Stimulated activated CD8-positive, alpha-beta memory T cell treated with anti-CD3 and anti-CD28 coated beads, Interleukin-4, amount 100 ng/mL, for 1 hour (primary cell): ENCODE measurements at places on chromosomes 4 and X.
A peak's percentile ranks its signal among the peaks of the same experiment; 100 is the strongest.

DNA sequence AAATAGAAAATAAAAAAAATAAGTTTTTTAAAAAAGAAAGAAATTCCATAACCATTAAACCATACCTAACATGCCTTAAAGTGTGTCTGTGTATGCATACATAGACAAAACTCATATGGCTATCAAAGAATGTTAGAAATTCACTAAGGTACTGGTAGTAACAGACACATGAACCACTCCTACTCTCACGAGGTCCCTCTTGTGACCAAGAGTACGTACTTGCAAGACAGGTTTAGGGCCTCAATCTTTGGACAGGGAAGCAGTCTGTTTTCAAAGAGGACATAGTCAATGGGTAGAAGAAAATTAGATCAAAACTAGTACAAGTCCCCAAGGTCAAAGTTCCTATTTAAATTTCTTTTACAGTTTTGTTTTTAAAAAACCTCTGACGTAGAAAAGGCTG lies 117.3 kb downstream of the CHM start:
- no peak for DNase-seq

DNA sequence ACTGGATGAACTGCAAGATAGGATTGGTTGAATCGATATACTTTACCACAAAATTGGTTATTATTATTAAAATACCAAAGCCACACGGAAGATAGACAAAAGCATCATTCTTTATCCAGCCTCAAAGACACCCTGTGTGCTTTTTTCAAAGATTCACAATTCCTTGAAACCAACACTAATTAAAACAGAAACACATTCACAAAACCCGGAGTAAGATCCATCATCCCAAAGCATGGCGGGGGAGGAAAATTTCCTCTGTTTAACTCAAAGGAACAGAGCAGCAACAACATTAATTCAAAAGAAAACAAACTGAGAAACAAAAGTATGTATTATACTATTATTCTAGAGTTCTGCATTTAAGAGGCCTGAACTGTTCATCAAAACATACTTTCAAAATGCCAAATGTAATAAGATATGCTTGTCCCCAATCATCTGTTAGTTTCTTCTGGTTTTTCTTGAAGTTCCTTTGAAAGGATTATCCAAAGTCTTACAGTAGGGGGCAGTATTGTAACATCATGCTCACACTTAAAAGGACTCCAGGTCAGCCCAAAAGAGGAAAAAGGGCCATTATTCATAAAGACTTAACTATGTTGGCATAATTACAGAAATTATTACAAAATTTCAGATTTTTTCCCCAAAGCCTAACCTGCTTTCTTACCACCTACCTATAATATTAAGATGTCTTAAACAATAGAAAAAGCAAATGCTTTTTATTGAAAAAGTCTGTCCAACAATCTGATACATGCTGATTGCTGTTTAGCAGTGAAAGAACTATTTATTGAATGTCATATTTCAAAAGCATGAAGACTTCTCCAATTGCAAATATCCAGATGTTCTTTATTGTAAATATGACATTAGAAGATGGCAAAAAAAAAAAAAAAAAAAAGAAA lies 168.7 kb downstream of the SCFD2 start:
- no peak for DNase-seq

DNA sequence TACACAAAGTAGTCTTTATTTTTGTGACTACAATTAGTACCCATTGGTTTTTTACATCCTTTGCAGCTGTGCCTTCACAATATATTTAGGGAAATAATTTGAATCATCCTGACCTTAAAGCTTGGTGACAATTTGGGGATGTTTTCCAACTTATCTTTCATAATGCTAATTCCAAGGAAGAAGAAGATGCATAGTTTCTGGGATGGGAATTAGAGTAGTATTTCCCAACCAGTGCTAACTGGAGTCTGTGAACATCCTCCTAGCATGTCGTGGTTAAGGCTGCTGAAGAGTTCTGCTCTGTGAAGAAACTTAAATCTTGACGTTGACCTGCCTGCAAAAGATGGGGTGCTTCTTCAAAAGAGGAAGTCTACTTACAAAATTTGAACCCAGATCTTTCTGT lies 173.5 kb downstream of the ANK2 start:
- no peak for DNase-seq

- no peak for DNase-seq
Measured at GRCh38 chrX:115060013-115060412, 42.6 kb upstream of the IL13RA2 start.

- DNase-seq, result no peak
Measured at GRCh38 chrX:109283870-109284269, 198.0 kb downstream of the GUCY2F start.

- no peak for DNase-seq
Measured at GRCh38 chr4:189785257-189785656, 155.4 kb upstream of the FRG1 start.

- DNase-seq, result no peak
Measured at GRCh38 chr4:164484551-164484950, 269.4 kb upstream of the SMIM31 start.

GRCh38 chr4:27023366-27023765 lies 162.7 kb downstream of the STIM2 start:
- DNase-seq, result no peak

DNA sequence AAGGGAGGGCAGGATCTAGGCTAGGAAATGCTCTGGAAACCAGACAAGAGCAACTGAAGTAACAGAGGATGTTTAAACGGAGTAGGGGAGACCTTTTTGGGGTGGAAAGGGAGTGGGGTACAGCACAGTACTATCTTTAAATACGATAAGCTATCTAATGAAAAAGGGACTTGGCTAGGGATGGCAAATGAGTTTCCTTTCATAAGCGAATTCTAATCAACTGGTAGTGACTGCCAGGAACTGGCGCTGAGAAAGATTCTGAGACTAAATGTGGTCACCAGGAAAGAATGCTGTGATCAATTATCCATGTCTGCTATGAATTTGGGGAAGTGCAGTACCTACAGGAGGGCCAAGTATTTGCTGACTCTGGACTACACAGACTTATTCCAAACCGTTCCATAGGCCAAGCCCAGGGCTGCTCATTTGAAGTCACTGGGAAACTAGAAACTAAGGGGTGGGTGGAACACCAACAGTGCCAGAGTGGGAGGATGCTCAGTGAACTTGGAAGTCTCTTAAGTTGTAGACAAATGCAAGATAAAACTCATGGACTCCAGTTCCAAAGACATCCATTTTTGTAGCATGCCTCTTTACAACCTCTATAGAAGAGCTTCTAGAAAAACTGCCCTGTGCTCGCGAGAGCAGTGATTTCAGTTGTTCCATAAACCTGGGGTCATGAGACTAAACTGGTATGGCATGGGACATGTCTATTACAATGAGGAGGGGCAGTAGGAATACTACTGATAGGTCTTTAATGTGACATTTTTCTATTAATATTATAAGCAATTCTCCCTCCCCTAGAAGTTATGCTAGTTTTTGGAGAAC lies 2.0 kb downstream of the TRAPPC2 start:
- DNase-seq, result no peak

DNA sequence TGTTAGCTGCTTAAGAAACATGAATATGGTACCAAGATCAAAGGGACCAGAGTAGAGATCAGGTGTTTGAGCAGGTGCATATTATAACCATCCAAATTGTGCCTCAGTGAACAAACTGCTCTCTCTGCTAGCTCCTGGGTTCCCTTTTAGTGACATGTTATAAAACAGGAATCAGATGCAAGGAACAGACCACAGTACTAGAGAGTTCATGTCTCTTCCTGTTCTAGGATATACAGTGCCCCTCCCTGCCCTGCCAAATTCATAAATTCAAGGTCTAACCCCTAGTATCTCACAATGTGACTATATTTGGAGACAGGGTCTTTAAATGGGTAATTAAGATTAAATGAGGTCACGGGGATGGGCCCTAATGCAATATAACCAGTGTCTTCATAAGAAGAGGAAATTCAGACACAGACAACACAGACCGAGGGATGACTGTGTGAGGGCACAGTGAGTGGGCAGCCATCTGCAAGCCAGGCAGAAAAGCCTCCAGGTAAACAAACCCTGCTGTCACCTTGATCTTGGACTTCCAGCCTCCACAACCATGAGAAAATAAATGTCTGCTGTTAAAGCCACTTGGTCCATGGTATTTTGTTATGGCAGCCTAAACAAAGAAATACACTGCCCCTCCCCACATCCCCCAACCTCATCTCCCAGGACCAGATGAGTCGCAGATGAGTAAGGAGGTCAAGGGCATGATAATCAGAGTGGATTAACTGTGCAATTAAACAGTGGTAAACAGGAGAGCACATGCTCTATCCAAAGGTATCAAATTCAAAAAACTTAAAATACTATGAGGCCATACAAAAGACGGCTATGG lies 82.5 kb downstream of the RBM47 start:
- no peak for DNase-seq

DNA sequence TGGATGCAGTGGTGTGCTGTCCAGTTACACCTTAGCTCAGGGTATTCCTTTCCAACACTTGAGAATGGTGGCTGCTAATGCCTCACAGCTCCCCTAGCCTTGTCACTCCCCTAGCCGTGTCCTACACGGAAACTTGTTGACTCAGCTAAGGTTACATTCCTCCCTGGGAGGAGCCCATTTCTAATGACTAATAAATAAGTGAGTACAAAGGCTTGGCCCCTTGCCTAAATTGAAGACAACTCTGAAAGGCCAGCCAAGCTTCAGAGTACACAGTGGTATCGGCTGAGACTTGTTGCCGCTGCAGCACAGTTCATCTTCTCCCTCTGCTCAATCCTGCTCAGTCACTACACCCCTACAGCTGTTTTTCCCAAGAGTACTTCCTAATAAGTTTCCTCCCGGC lies 21.2 kb upstream of the SLC25A31 start:
- no peak for DNase-seq

DNA sequence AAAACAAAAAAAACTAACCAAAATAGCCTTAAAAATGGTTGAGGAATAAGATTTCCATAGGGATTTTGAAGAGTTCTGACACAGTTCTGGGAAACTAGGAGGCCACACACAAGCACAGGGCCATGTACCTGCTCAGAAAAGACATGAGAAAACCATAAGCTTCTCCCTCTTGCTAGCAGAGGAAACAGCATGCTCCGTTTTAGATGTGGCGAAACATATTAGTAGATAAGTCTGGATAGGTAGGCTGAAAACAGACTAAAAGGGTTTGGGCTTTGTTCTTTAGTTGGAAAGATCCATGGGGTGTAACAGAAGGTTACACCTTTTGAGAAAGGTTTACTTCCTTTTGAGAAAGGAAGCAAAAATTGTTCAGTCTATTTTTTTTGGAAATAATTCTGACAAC lies 10.9 kb downstream of the VSIG4 start:
- DNase-seq, result no peak

DNA sequence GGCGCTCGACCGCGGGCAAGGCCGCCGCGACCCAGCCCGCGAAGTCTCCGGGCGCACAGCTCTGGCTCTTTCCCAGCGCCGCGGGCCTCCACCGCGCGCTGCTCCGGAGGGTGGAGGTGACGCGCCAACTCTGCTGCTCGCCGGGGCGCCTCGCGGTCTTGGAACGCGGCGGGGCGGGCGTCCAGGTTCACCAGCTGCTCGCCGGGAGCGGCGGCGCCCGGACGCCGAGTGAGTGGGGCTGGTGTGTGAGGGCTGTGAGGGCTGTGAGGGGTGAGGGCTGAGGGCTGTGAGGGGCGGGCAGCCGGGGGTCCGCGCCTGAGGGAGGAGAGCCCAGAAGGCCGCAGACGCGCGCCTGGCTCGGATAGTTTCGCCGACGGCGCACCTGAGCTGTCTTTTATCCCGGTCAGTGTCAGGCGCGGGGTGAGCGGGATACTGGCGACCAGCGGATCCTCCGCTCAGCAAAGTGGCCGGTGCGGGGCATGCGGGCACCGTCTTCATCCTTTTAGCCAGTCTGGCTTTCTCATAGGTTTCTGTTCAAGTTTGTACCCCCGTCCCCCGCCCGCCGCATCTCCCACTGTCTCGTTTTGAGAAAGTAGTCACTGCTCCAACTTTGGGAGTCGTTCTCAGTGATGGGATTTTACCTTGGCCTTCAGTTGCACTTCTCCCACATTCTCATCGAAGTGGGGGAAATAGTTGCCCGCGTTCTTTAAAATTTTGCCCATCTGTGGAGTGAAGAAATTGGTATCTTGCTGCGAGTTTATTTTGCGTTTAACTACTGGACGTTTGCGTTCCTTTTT lies 586 bp downstream of the HERC5 start:
- DNase-seq, result peak; percentile 4

- DNase-seq, result no peak
Measured at GRCh38 chr4:3851211-3851610, 85.0 kb downstream of the ADRA2C start.

DNA sequence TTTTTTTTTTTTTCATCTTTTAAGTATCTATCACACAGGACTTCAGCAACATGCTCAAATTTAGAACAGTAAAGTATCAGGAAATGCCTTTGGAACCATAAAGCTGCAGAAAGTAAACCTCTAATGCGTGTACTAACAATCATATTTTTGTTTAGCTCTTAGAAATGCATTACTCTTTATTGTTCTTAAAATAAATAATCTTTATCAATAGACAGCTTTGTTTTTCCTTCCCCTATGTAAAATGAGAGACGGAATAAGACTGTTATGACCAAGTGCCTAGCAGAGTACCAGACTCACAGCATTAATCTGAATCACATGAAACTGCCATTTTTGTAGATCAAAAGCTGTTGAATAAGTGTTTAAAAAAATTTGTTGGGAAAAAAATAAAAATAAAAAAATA lies 50.5 kb upstream of the COL25A1 start:
- no peak for DNase-seq

- no peak for DNase-seq
Measured at GRCh38 chrX:74262452-74263209, 41.3 kb upstream of the ZCCHC13 start.

DNA sequence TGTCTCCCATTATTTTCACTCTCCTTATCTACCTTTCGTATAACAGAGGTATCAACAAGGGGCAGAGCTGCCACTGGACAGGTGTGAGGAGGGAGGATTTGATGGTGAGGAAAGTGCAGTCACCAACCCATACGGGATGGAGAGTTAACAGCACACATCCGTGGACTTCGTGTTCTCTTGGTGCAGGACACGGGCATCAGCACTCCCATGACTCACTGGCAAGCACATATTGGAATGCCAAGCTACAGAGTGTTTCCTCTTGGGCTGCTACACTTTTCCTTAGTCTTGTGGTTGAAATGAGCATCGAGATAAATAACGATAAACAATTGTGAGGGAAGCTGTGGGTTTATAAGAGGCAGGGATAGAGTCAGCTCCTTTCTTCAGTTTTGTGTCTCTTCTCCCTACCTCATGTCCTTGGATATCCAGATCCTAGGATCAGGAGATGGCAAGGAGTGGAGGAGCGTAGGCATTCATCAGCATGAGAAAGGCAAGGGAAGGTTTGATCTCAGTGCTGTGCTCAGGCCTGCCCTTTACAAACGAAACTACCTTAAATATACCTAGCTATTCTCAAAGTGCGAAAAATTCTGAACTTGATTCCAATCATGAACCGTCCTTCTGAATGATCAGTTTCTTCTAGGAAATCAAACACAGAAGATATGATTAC lies 96.3 kb downstream of the ZNF827 start:
- DNase-seq, result no peak

DNA sequence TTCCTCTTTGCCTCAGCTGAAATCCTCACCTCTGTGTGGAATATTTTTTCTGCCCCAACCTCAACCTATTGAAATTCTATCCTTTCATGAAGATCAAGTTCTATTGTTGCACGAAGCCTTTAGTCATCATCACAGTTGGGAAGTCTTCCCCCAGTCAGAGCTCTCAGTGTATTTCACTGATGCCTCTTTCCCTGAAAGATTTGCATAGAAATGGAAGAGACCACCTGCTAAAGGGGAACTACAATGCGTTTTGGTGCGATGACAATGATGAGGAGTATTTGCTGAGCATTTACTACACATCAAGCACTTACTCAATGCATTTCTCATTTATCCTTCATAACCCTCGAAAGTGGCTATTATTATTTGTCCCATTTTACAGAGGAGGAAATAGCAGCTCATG lies 151.2 kb upstream of the KLF3 start:
- no peak for DNase-seq
